ENCODE measurements at places on chromosomes 2 and 18.

DNA sequence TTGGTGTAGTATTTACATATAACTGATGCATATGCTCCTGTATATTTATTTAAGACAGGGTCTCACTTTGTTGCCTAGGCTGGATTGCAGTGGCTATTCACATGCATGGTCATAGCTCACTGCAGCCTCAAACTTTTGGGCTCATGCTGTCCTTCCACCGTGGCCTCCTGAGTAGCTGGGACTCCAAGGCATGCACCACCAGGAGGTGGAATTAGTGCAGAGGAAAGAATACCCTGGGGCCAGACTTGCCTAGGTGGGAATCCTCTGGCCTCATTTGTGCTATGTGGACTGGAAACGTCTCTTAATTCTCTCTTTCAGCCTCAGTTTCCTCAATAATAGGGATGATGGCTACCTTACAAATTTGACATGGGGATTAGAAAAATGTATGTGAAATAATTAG is 2.3 kb downstream of the CEP192 start:
- DNase-seq = no peak

DNA sequence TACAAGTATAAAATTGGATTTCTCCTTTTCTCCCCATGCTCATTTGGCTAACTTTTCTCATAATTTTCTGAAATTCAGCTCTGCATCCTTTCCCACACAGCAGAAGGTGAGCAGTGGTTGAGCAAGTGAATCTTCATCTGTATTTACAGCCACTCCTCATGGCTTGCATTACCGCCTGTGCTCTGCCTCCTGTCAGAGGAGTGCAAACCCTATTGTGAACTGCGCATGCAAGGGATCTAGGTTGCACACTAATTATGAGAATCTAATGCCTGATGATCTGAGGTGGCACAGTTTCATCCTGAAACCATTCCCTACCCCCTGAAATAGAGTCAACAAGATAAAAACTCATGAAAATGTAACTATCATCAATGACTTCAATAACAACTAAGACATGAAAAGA is 20.0 kb downstream of the ME2 start:
- no peak for DNase-seq

DNA sequence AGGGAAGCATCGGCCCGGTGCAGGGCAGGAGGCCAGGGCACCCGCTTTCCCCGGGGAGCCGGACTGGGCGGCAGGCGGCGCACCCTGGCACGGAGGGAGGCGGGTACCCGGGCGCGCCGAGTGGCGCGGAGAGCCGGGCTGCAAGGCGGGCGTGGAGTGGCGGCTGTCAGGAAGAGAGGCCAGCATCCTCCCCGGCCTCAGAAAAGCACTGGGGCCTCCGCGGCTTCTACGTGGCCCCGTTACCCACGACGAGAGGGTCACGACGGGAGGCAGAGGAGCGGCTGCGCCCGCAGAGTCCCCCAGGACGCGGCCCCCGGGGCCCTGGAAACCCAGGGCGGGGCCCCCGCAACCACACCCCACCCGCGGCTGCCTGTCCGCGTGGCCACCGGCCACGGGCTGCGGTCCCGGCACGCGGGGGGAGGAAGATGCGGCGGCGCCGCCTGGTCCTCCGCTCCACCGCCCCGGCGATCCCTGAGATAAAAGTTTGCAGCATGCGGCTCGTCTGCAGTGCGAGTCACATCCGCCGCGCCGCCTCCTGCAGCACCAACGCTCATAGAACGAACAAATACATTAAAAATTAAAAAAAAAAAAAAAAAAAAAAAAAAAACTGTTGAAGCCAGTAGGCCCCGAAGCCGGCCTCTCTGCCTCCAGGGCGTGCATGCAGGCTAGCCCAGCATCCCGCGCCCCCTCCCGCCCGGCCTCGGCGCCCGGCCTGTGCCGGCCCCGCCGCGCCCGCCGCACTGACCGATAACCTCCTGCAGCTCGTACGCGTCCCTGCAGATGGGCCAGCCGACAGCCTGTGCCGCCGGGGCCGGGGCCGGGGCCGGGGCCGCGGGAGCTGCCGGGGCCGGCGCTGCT is 683 bp downstream of the STK39 start:
- DNase-seq = peak; percentile 52

- DNase-seq = no peak
Measured at GRCh38 chr2:215486291-215487001, 50.6 kb upstream of the FN1 start.

DNA sequence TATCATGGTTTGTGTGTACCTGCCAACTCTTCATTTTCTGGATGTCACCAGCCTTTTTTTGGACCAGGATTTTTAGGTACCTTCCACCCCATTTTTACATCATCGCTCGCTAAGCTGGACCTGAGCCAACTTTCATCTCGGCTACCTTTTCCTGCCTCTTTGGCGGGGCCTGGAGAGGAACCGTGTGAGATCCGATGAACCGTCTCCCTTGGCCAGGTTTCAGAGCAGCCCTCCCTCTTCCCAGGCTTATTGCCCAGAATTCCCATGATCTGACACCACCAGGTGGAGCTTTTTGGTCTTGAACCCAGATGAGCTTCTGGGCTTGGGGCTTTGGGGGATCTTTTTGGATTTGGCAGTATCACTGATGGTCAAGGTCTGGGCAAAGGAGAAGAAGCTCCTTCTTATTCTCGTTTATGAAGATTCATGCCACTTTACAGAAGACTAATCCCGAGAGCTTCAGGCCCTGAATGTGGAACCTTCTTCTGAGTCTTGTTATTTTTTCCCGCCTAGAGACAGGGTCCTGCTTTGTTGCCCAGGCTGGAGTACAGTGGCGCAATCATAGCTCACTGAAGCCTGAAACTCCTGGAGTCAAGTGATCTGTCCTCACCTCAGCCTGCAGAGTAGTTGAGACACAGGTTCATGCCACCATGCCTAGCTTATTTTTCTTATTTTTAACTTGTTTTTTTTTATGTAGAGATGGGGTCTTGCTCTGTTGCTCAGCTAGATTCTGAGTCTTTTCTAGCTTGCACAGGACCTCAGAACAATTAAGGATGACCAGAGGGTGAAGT is 50.4 kb downstream of the GATA6 start:
- no peak for DNase-seq
